ENCODE measurements at places on chromosomes 16 and 17.

DNA sequence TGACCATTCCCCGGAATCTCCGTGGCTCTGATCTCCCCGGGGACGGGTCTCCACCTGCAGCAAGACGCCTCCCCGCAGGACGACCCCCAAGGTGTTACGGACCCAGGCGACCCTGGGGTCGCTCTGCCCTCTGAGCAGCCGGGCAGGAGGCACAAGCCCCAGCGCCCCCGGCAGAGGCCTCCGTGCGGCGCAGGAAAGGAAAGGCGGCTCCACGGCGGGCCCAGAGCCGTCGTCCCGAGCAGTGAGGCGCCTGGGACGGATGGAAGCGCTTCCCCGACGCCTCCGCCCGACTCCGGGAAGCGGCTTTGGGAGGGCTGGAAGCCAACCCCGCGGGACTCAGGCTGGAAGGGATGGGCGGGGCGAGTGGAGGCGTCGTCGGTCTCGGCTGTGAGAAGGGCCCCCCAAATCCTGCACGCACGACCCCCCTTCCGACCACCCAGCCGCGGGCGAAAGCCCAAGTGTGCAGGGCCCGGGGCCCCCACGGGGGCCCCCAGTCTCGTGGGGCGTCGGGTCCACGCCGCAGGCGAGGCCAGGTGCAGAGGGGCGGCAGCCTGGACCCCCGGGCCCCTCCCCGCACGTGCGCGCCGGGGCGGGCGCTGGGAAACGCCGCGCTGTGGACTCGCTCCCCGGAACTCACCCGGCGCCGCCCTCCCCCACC is 32.7 kb upstream of the RPH3AL start:
- no peak for DNase-seq

DNA sequence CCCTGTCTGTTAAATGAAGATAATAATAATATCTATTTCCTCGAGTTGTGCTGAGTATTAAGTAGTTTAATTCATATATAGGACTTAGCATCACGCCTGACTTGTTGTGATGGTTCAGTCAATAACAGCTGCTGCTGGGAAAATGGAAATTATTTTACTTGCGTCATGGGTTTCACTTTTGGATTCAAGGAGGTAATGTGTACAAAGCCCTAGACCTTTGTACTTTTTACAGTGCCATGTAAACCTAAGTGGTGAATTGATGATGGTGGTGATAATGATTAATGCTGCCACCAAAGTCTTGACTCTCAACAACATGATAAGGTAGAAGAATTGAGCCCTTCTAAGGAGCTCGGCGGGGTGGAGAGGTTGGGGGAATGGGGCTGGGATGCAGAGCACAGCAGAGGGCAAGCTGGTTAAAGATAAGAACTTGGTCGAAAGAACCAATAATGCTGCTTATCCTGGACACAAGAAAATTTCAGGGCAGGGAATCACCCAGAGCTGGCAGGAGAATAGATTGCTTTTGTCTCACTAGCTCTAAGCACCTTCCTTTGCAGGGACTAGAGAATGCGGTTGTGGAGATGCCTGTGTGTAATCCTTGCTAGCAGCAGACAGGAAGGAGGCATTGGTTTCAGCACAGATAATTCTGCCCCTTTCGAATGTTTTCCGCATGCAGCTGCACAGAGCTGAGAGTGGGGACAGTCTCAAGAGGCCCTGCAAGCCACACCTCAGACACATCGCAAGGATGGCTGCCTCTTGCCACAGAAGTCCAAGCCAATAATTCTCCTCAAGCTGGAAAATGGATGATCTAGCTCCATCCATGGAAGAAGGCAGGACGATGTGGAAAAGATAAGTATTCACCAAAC is 187.1 kb downstream of the TMEM114 start:
- no peak for DNase-seq

DNA sequence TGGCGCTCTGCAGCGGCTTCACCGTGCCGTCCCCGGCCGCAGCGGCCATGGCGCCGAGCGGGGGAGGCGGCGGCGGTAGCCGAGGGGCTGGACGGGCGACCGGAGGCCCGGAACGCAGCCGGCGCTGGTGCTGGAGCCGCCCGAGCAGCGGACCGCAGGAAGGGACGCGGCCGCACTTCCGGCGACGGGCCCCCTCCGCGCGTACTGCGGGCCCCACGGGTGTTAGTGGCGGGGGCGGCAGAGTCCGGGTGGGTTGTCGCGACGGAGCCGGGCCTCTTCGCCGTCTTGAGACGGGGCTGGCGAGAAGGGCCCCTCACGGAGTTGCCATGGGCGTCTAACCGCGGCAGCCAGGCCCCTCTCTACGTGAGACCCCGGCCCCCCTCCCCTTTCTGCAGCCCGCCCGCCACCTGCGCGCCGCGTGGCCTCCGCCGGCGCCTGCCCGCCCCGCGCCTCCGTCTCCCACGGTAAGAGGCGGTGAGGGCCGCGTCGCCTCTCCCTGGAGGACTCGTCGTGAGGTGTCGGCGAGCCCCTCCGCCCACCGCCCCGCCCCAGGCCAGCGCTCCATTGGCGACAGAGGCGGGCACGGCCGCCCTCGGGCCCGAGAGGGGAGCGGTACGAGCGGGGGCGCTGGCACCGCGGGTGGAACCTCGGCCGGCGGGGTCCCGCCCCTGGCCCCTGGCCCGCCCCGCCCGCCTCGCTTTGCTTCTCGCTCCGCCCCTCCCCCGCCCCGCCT is at the start of the genes VPS9D1 and ZNF276:
TSS of gene VPS9D1 (minus strand) at position 86 of the 733 bp plus-strand sequence. CDS start at position 49, 37 bp downstream.
TSS of gene ZNF276 (plus strand) at position 725 of the 733 bp plus-strand sequence. CDS start 104 bp downstream, outside the sequence.
- DNase-seq, result peak; percentile 76

DNA sequence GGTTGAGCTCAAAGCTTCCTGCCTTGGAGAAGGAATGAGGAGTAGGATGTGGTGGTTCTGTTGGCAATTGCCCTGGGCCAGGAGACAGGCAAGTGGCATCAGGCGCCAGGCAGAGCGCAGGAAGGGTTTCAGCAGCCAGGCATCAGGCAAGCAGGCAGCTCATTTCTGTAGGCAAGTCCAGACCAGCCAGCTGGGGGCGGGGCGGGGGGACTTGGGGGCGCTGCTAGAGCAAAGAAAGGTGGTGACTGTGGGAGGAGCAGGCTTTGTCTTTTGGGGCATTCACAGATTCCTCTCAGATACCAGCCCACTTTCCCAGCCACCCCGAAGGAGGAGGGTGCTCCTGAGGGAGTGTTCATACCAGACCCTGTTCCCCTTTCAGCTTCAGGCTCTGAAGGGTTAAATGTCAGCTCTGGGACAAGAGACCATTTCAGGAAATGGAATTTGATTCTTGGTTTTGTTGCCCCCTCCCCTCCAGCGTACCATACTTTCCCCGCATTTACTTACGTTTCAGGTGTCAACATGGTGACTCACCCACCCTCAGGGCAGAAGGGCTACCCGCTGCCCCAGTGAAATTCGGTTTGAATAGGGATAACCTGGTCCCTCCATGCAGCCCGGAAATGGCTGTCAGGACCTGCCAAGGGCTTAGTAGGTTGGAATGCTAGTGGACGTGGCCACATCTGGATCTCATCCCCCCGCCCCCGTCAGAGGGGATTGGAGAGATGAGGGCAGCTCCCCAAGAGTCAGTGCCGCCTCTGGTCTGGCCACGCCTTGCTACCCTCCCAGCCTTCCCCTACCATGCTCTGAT is 13.2 kb downstream of the NGFR start:
- no peak for DNase-seq

- DNase-seq, result no peak
Observed at GRCh38 chr16:66572356-66572755, 6.1 kb downstream of the CMTM1 start.

DNA sequence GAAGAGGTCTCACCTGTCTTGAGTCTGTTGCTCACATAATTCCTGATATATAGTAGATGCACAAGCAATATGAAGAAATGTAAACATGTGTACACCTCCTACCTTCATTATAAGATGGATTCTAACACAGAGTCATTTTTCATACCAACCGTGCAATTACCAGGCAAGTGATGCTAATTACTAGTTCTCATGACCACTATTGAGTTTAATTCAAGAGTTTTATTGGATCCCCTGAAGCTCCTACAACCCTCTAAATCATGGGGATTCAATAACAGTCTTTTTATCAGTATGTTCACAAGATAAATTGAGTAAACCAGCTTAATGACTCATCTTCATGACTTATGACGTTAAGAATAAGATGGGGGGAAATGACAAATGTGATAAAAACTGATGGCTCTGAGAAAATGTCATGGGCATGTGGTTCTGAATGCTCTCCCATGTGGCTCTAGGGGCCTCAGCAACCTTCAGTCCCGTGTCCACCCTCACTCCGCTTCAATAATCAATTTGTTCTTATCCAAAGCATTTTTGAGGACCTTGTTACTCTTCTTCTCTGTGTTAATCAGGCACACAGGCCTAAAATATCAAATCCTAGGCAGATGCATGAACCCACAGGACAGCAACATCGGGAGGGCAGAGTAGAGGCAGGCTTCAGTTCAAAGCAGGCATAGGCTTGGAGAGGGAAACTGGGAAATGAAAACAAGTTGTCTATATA is 42.8 kb downstream of the PRAC1 start:
- no peak for DNase-seq

GRCh38 chr17:77163001-77163400 is 22.2 kb downstream of the SEC14L1 start:
- DNase-seq, result no peak

DNA sequence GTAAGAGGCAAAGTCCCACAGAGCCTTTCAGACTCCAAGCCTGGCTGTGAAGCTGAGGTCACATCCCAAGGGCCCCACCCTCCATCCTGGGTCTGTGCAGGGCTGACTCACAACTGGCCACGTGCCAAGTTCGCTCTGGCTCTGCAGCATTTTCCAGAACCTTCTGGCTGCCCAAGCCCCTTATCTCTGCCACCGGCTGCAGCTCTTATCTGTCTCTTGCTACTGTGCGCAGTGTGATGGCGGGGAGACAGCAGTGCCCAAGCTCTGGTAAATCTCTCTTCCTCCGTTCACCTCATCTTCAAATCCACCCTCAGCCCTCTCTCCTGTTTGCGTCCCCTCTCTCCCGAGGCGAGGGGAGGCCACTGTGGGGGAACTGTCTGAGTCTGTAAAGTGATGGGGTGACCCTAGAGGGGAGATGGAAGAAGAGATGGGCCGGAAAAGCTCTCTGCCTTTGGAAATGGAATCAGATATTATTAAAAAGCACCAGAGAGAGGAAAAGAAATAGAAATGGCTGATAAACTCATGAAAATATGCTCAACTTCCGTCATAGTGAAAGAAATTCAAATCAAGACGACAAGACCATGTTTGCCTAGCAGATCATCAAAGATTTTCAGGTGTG is 162.7 kb upstream of the CDC42EP4 start:
- DNase-seq, result no peak
